Activated CD4-positive, CD25-positive, alpha-beta regulatory T cell treated with anti-CD3 and anti-CD28 coated beads, Interleukin-2, amount 50 U/mL, for 72 hours (primary cell): ENCODE measurements at places on chromosomes 5 and 9.

DNA sequence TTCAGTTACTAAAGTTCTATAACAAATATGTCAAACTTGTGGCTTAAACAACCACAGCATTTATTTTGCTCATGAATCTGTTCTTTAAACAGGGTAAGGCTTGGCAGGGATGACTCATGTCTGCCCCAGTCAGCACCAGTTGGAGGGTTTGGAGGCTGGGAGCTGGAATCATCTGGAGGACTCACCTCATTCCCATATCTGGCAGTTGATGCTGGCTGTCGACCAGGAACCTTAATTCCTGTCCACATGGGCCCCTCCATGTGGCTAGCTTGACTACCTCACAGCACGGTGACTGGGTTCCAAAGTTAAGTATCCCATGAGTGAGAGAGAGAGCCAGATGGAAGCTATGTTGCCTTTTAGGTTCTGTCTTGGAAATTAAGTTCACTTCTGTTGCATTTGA lies 13.8 kb upstream of the CCL28 start:
- DNase-seq: no peak

DNA sequence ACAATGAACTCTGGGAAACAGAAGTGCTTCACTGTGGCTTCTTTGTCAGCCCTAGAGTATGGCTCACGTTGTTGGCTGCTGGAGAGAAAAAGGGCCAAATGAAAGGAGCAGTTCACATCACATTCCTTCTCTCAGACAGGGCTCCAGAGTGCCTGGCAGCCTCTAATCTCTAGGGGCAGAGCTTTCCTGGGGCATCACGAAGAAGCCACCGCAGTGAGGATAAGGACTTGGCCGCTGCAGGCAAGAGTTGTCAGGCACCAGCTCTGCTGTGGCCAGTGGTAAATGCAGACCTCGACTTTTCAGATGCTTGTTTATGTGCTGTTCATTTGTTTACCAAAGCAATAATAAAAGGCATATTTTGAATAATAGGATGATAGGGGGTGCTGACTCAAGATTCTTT lies 227.2 kb downstream of the ICE1 start:
- DNase-seq: no peak

GRCh38 chr5:56088967-56089829 lies 94.4 kb upstream of the IL6ST start:
- no peak for DNase-seq

GRCh38 chr5:110116539-110116938 lies 426.8 kb downstream of the MAN2A1 start:
- DNase-seq: no peak

DNA sequence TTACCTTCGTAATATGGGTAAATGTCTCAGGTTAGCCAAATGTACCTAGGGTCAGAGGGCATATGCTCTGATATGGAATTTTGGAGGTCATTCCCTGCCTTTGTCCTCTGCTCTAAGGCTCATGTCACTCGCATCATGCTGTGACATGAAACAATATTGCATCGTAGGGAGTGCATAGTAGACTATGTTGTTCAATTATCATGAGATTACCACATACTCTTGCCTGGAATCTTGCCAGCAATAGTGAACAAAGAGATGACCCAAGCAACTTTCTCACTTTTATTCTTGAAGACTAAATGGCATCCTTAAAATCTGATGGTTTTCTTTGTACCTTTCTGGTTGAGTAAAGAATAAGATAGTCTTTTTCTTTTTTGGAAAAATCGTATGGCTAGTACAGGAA lies 27.6 kb downstream of the ZNF462 start:
- no peak for DNase-seq

DNA sequence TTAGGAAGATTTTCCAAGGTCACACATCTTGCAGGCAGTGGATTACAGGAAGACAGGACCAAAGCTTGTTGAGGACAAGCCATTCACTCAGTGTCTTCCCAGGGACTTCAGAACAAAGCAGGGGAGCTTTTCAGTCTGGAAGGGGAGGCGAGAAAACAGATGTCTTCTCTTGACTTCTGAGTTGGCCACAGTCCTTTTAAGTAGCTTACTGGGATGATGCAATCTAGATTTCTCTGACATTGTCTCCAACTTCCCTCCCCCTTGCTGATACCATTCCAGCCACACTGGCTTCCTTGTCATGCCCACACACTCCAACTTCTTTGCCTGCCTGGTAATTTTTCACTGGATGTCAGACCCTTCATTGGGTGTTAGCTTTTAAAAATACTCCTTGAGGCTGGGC lies 174.2 kb upstream of the TBC1D2 start:
- no peak for DNase-seq

GRCh38 chr9:36820392-36820861 lies 213.6 kb downstream of the PAX5 start:
- DNase-seq: no peak

DNA sequence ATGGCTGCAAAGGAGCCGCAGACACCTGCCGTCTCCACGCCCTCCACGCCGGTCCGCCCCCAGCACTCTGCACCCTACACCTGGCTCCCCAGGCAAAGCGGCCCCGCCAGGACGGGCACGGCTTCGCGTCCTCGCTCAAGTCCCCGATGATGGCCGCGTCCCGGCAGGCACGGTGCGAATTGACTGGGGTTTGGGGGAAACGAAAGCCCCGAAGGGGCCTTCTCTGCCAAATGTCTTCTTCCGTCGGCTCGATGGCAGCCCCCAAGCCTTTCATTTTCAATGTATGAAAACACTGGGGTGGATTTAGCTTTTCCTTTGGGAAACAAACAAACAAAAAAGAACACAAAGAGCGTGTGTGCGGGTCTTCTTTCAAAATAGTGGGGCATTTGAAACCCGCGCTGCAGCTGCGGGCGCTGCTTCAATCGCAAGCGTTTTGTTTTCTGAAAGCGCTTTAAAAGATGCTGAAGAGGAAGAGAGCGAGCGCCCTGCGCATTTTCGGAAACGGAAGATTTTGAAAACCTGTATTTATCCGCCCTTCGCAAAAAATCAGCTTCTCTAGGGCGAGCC lies 160.0 kb downstream of the RMI1 start:
- no peak for DNase-seq

GRCh38 chr5:72438141-72438540 lies 69.1 kb downstream of the ZNF366 start:
- DNase-seq: no peak

DNA sequence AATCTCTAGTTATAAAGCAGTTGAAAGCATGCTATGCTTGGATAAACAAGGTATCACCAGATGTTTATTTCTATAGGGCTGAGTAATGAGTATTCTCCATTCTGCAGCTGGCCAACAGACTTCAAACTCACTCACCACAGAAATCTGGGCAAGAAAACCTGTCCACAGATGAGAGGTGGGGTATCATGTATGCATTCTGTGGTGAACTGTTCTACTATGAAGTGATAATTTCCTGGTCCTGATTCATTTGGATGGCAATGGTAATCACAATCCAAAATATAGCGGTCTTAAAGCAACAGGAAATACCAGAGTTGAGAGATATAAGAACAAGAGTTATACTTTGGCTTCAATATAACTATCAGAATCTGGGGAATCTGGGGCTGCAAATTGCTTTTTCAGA lies 65.9 kb upstream of the EFNA5 start:
- DNase-seq: no peak

GRCh38 chr5:66912787-66913186 lies 283.8 kb downstream of the CD180 start:
- DNase-seq: no peak

DNA sequence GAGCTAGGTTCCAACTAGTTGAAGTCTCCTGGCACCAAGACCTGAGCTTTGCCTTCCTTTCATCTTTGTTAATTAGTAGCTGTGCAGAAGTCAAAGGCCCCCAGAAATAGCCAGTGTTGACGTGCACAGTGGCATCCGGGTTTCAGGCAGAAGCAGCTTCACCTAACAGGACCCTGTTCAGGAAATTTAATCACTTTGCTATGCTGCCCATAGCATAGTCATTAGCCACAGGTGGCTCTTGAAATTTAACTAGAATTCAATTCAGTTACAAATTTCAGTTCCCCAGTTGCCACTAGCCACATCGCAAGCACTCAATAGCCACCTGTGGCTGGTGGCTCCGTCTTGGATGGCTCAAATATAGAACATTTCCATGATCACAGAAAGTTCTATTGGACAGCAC lies 179.1 kb downstream of the GOLPH3 start:
- no peak for DNase-seq

DNA sequence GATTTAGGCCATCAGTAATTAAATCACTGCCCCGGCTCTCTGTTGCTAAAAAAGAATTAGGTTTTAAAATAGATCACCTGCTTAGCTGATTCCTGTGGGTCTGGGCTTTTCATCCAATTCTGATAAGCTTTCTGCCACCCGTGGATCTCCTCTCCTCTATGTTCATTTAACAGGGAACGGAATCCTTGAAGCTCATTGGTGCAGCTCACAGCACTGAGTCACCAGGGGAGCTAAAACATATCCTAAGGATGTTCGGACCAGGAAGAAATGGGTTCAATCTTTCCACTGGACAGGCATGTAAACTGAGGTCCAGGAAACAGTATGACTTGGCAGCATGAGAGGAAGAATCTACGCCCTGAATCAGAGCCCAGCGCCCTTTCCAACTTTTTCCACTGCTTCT lies 267.1 kb upstream of the GRIA1 start:
- DNase-seq: no peak

GRCh38 chr9:115395511-115396021 lies 277.6 kb upstream of the TNC start:
- no peak for DNase-seq

DNA sequence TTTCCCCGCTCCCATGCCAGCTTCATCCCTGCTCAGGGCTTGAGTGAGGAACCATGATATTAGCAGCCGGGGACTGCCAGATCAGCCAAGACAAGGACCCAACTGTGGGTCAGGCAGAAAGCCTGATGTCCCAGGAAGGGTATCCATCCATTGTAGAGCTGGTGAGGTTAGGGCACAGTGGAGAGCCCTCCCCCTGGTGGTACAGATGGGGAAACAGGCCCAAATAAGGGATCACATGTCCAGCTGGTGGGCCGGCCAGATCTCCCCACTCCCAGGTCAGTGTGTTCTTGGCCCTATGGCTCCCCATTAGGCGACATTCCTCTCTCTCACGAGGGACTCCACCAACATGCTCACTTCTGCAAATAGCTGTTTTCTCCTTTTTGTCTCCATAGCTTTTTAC lies 9.0 kb downstream of the CDX1 start:
- DNase-seq: no peak

DNA sequence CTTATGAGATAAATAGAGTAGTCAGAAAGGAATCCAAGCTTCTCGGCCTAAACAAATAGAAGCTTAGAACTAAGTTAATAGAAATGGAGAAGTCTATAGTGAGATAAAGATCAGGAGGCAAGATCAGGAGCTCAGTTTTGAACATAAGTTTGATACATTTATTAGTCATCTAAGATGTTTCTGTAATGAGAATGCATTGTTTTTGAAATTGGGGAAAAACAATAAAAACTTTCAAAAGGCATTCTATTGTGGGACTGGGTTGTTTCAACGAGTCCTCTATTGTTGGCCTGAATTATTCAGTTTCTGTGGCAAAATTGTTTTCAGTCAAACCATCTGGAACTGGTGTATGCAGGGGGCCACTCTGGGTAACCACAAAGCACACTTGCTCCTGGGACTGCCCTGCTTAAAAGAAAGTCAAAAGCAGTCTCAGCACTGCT lies 181.0 kb upstream of the CLINT1 start:
- DNase-seq: no peak

DNA sequence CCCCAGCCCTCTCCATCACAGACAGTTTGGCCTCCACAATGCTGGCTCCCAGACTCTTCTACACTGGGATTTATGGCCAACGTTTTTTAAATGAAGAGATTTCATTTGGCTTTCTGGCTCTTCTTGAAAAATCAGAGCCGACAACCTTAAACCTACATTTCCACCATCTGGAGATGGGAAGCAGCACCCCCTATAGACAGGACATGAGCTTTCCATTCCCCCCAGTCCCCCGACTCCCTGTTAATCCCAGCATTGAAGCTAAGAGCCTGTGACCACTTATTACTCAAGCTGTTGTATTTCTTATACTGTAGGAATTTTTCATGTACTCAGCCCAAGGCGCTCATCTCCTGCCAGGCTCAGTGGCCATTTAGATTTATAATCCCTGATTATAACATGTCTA lies 34.0 kb upstream of the AFAP1L1 start:
- DNase-seq: no peak

DNA sequence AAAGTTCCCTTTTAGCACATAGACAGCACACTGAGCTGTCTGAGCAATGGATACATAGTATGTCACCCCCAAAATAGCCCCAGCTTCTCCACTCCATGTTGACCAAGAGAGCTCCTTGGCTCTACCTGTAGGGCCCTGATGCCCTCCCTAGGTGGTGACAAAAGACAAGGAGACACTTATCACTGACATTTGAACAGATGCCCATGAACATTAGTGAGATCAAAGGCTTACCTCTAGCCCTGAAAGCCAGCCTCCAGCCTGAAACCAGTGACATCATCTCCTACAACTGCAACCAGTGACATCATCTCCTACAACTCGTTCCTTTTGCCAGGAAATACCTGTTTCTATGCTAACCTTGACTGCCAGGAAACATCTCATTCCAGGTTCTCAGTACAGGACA lies 122.7 kb downstream of the FSTL4 start:
- no peak for DNase-seq

- DNase-seq: no peak
Measured at GRCh38 chr9:1236061-1236460, 185.9 kb downstream of the DMRT2 start.

DNA sequence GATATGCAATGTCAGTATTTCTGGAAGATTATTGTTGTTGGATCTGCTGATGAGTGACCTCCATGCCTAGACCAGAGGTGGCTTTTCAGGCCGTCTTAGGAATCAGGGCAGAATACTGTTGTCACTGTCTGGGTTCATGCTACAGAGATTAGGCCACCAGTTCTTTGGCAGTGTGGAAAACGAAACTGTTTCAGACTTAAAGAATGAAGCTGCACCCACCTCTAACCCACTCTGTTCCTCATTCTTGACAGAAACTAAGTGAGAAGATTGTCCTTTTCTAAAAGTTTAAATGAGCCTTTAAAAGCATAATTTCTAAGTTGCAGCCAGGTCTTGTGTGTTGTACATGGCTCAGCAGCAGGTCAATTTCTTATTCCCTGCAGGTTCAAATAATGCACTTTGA lies 444.3 kb downstream of the ENC1 start:
- no peak for DNase-seq

GRCh38 chr5:138466125-138466899 lies 1.0 kb downstream of the EGR1 start:
- DNase-seq: no peak

DNA sequence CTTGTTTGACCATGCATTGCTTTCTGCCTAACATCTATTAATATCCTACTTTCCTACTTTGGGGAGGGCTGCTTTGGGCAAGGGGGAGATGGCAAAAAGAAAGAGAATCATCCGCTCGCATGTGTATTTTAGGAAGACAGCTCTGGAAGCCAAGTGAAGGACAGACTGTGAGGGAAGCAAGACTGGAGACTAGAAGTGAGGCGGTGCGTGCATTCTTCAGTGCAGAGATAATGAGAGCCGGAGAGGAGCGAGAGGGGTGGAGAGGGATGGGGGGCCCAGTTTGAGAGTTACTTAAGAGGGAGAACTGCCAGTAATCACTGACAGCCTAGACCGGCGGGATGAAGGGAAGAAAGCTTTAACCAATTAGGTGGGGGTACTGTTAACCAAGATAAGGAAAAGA lies 151.7 kb upstream of the RAPGEF1 start:
- no peak for DNase-seq
